ENCODE measurements at places on chromosomes 13 and 19.

- DNase-seq, result no peak
Measured at GRCh38 chr13:83085186-83085900, 796.9 kb downstream of the SLITRK1 start.

DNA sequence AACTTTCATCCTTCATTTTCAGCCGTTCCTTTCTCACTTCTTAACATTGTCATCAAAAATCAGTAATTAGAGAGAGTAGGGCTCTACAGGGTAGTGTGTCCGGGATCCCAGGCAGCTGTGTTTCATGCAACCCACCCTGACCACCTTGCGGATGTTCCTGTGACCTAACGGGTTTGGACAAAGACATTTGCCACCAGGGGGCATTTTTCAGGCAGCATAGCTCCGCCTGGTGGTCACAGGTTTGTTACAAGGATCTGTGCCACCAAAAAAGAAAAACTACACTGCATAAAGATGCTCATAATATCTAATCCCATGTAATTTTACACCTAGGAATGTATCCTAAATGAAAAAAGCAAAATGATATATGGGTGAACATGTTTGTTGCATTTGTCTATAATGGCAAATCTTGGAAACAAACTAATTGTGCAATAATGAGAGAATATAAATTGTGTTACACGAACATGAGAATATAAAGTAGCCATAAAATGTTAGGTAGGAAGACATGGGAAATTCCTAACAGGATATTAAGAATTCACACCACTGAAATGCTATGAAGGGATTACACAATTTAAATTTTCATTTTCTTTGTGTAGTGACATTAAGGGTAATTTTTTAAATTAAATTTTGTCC, 123.0 kb downstream of the SLC7A1 start:
- peak; percentile 61 for DNase-seq

- no peak for DNase-seq
Measured at GRCh38 chr19:30790056-30790680, 418.0 kb downstream of the ZNF536 start.

- DNase-seq, result no peak
Measured at GRCh38 chr13:41465241-41465847, 8.0 kb downstream of the RGCC start.

GRCh38 chr13:21338639-21339278, 120.3 kb downstream of the ZDHHC20 start:
- DNase-seq, result no peak

DNA sequence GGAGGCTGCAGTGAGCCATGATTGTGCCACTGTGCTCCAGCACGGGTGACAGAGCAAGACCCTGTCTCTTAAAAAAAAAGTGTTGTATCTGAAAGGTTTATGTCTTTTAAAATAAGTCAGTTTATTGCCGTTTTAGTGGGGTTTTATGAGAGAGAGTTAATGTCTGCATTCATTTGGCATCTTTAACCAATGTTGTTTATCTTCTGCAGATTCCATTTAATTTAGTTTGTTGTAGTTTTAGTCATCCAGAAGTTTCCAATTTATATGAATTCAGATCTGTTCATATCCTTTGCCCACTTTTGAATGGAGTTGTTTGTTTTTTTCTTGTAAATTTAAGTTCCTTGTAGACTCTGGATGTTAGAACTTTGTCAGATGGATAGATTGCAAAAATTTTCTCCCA, 36.7 kb upstream of the LPAR6 start:
- DNase-seq, result no peak

DNA sequence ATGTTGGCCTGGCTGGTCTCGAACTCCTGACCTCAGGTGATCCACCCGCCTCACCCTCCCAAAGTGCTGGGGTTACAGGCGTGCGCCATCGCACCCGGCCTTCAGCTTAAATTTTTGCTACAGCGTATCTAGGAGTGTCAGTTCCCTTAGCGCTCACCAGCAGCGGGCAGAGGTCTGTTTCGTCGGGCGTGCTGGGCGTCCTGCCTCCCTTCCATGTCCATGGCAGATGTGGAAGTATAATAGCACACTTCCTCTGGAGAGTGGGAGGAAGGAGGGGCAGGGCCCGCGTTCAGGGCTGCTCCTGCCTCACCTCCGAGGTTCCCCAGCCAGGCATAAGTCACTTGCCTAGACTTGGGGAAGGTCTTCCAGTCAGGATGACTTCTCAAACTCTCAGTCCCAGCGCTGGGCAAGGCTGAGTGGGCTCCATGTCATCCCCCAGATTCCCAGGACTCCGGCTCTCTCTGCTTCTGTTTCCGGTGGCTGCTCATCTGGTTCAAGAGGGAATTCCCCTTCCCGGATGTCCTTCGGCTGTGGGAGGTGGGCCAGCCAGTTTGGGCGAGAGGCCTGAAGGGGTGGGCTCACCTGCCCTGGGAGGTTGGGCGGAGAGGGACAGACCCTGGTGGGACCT, 9.5 kb downstream of the IL4I1 start:
- no peak for DNase-seq

DNA sequence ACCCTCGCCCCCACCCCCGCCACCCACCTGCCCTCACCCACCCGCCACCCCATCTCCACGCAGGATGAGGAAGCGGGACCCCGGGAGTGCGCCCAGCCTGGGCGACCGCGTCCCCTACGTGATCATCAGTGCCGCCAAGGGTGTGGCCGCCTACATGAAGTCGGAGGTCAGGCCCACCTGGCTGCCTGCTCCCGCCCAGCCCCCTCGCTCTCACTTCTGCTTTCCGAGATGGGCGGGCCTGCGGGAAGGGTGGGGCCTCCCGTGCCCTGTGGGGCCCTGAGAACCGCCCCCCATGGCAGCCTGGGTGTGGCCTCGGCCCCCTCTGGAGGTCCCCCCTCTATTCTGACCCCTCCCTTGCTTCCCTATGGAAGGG, 3.1 kb upstream of the SPIB start:
- no peak for DNase-seq
